GM19239 (cell line): ENCODE measurements at places on chromosomes 12 and 14.

DNA sequence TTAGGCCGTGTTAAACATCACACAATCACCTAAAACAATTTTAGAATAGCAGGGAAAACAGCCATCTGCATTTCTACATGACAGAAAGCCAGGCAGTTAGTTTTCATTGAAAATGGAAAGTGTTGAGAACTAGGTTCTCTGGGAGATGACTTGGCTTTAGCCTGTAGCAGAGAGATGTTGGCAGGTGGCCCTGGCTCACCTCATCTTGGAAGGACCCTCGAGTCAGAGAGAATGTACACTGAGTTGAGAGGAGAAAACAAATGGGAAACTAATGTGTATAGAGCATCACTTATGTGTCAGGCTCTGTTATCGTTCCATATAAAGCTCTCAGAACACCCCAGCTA lies 51.9 kb downstream of the SUSD6 start:
- no peak for DNase-seq

GRCh38 chr12:12960639-12961209 lies 8.8 kb upstream of the GPRC5D start:
- no peak for DNase-seq

DNA sequence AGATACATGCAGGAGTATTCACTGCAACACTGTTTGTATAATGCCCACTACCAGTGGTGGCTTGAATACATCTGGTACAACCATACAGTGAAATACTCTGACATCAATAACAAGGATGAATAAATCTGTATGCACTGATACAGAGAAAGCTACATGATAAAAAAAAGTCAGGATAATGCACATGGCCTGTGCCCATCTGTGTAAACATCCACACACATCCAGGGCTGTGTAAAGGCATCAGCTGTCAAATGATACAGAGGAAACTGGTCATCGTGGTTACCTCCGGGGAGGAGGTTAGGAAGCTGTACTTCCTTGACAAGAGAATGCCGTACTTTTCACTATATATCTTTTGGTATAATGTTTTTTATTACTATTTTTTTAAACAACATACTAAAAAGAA lies 176.6 kb downstream of the FOXN3 start:
- no peak for DNase-seq

DNA sequence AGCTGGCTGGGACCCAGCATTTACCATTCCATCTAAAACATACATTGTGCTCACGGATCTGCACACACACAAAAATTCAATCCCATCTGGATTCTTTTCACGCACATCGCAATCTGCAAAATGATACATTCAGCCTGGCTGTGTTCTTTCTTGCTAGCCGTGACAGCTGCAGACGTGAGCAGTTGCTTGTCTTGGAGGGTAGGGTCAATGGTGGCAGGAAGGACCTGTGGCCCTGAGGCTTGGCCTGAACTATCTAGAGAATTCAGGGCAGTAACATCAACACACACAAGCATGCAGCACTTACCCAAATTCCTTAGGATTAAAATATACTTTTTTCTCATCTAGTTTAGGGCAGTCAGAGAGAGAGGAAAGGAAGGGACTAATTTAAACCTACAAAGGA lies 72.0 kb downstream of the DICER1 start:
- DNase-seq, result no peak

DNA sequence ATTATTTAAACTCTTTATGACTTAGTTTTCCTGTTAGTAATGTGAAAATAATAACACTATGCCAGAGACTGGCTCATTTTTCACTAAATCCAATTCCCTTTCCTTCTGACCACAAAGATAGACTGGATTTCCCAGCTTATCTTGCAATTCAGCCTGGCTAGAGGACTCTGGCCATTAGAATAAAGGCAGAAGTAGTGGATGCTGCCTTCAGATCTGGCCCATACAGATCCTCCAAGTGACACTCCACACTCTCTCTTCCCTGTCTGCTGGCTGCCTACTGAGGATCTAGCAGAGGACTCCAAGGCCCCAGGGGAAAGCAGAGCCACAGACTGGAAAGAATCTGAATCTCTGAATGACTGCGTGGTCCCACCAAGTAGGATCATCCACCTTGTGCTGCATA lies 188.8 kb upstream of the LMNTD1 start:
- DNase-seq, result no peak

DNA sequence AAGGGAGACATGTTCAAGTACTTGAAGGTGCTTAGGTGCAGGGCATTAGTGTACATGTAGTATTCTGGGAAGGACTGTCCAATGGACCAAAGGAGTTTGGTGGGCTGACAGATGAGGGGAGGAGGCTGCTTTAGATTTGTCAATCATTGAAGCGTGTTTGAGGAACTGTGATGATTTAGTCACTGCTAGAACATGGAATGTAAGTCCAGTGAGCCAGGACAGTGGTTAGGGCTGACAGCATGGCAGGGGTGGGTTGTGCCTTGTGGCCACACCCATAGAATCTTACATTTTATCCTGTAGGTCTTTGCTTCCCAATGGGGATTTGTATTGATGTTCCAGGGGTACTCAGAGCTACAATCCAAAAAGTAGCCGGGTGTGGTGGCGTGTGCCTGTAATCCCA lies 24.6 kb downstream of the DIP2B start:
- no peak for DNase-seq

DNA sequence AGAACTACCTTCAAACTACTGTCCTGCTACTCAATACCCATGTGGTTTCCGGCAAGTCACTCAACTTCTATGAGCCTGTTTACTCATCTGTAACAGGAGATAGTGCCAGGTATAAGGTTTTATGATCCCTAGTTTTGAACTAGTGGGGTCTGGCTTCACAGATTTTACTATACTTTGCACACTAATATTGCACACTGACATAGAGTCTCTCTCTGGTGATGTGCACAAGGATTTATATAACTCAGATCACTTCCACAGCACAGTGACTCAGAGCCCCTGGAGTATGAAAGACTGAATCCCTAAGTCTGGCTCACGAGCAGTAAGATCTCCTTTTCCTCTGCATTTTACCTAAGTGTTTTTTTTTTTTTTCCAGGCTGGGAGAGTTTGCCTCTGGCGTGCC lies 69.7 kb upstream of the SLC38A2 start:
- DNase-seq, result no peak

- no peak for DNase-seq
Measured at GRCh38 chr12:128761379-128761790, 62.4 kb downstream of the SLC15A4 start.

GRCh38 chr14:78834766-78835451 lies 664.7 kb downstream of the NRXN3 start:
- no peak for DNase-seq

DNA sequence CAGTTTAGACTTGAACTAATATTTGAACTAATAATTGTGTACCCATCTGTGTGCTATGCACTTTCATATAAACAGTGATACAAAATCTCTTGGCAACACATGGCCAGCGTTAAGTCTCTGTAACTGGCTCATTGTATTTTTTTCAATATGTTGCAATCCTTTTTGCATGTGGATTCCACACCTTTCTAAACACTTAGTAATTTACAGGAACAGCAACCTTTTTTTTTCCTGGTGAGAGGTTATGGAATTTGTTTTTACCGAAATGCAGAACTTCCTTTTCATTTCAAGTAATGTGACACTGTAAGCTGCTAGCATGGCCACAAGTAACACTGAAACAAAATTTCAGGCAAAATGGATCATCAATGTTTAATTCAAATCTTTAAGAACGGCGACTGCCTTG lies 45.4 kb upstream of the EPS8 start:
- no peak for DNase-seq

DNA sequence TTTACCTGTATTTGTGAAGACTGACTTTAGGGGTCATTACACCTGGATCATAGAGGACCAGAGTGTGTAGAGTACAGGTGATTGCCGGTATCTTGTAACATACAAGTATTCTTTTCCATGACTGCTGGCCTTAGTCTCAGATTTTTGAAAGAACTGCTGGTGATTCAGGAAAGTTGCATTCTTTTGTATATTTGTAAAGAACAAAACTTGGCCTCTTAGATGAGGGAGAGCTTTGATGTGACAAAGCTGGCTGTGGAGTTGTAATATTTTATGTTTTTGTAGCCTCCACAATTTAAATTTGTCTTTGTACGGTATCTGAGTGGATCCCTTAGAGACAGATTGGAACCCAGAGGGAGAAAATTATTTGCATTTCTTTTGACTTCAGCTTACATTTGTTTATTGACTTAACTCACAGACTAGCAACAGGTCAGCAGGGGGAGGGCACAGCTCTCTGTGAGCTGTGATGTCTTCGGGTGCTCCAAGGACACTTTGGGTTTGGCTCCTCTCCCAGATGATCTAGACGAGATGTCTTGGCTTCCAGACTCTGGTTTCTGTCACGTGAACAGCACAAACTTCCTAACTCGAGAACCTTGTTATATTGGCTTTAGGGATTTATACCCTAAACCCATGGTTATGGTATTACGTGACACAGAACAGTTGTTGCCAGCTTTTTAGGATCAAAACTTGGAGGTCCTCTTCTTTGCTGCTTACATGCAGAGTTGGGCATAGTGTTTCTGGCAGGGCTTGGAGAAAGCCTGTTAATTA lies 65.9 kb downstream of the DAAM1 start:
- DNase-seq, result no peak

DNA sequence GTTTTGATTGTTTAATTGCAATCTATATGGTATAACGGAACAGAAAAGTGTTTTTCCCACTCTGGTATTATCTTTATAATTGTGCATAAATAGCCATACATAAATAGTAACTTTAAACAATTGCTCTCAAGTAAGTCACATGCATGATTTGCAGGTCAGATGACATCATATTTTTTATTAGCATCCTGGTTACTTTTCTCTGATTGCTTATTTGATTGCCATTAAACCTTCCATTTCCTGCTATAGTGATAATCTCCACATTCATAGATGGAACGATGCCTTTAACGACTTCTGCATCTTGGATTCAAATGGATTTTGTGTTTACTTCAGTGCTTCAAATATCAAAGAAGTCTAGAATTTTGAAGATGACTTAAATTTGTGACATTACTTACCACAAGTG lies 3.5 kb upstream of the KLRK1 start:
- DNase-seq, result no peak

GRCh38 chr12:17192721-17193120 lies 586.8 kb upstream of the LMO3 start:
- DNase-seq, result no peak

DNA sequence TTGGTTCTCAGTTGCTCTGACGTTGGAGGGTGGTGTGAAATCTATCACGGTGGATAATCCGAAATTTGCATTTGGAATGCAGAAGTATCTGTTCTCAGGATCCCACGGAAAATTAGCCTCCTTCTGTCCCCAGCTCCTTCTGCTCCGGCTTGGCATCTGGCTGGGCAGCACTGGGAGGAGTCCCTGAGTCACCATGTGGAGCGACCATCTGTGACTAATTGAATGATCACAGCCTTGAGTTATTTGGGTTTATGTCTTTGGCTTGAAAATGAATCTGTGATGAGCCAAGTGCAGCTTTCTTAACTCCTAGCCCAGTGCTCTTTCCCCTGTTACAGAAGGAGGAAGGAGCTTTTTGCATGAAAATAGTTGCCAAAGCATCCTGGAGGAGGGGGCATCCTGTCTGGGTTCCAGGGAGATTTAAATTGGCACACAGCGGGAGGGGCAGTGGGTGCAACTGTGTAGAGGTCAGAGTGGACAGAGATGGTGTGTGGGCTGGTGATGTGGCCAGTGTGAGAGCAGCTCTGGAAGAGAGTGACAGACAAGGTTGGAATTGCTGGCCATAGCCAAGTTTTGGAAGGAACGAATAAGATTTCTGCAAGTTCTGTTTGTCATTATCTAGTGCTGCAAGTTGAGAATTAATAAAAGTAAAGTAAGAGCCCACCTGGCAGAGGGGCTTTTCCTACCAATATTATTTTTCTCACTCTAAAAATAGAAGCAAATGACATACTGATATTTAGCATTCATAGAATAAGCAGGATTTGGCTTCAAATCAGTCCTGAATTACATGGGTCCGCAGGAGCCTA lies 74.4 kb downstream of the SLC24A4 start:
- no peak for DNase-seq

- no peak for DNase-seq
Measured at GRCh38 chr12:16021676-16022075, 110.5 kb downstream of the DERA start.

- DNase-seq, result no peak
Measured at GRCh38 chr14:76924371-76925096, 98.3 kb downstream of the LRRC74A start.

DNA sequence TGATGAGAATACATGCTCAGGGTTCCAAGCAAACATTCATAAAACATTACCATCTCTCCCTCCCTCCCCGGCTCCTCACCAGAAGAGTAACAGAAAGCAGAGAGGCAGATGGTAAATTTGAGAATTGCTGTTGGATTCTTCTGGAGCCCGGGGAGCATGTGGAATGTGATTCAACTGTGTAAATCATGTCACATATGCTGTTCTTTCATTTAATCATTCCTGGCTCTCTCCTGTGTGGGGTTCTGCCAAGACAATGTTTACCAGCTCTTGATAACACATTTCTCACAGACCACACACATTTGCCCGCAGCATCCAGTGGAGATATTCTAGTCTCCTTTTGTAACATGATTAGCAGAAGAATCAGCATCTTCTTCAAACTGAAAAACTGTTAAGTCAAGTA lies 23.4 kb upstream of the NR2C1 start:
- no peak for DNase-seq

GRCh38 chr14:92565040-92565717 lies 51.6 kb downstream of the RIN3 start:
- DNase-seq, result no peak

DNA sequence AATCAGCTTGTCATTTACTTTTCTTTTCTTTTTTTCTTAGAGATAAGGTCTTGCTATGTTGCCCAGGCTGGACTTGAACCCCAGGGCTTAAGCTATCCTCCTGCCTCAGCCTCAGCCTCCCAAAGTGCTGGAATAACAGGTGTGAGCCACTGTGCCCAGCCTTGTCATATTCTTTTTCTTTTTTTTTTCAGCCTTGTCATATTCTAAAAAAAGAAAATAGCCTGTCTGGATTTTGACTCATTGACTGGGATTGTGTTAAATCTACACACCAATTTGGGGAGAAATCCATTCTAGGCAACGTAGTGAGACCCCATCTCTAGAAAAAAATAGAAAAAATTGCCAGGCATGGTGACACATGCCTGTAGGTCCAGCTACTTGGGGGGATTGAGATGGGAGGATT lies 24.1 kb downstream of the ATP5MC2 start:
- DNase-seq, result no peak

GRCh38 chr14:99995700-99996356 lies 69.4 kb upstream of the EVL start:
- DNase-seq, result peak; percentile 67

- DNase-seq, result no peak
Measured at GRCh38 chr14:78498062-78498595, 328.0 kb downstream of the NRXN3 start.
